ENCODE measurements at places on chromosomes 5 and 9.

DNA sequence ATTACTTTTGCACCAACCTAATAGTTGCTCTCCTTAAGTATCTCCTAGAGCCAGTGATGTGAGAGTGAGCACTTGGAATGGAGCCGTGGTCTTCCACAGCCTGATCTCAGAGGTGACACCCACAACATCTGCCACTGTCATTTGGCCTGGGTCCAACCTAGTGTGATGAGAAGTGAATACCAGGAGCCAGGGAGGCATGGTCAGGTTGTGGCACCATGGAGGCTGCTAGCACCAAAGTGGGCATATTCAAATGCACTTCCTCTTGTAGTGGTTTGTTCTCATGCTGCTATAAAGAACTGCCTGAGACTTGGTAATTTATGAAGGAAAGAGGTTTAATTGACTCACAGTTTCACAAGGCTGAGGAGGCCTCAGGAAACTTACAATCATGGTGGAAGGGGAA lies 22.6 kb upstream of the CEP72 start:
- peak; percentile 31 for DNase-seq

GRCh38 chr5:79931409-79931808 lies 59.7 kb downstream of the MTX3 start:
- DNase-seq, result no peak

DNA sequence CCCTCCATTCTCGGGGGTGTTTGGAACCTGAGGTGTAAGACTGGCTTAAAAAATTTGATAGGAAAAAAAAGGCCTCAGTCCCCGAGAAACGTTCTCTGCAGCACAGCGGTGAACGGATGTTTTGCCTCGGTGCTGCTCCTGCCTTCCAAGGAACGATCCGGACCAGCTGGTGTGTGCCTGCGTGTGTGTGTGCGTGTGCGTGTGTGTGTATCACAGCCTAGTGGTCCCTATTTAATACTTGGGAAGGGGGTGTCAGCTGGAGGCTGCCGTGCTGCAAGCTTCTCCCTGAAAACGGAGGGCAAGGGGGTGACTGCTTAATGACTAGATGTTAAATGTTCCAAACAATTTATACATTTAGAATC lies 76.9 kb downstream of the LHX2 start:
- no peak for DNase-seq

DNA sequence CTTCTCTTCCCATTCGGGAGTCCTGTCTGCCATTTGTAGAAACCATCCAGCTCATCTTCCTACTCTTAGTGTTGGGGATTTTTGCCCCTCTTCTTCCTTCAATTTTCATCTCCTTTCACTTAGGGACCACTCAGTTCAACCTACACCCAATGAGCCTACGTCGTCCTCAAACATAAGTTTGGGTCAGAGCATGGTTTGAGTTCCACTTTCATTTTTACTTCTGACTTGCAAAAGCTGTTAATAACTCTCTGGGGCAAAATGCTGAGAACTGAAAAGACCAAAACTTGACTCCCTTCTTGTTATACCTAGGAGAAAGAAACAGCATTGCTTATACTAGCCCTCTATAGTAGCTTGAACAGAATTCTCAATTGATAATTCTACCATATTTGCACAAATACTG lies 381.5 kb upstream of the MPDZ start:
- DNase-seq, result no peak

DNA sequence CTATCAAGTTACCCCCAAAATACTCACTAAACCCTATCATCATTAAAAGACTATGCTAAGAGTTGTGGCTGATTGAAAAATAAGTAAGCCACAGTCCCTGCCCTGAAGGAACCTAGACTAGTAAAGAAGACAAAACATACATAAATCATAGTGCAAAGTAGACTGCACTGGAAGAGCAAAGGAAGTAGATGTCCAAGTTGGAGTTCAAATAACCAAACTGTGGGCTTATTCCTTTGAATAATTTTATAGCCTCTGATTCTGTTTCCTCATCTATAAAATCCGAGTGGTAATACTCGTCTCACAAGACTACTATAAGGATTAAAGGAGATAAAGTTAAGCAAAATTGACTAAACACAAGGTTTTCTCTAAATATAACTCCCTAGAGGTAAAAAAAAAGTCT lies 140.4 kb downstream of the TLE1 start:
- no peak for DNase-seq

GRCh38 chr9:92726348-92726747 lies 38.3 kb downstream of the BICD2 start:
- DNase-seq, result no peak
